Activated CD8-positive, alpha-beta memory T cell treated with anti-CD3 and anti-CD28 coated beads for 1 hour (primary cell): ENCODE measurements at places on chromosomes 5 and 9.

GRCh38 chr5:175671013-175671412, 13.1 kb downstream of the HRH2 start:
- no peak for DNase-seq

DNA sequence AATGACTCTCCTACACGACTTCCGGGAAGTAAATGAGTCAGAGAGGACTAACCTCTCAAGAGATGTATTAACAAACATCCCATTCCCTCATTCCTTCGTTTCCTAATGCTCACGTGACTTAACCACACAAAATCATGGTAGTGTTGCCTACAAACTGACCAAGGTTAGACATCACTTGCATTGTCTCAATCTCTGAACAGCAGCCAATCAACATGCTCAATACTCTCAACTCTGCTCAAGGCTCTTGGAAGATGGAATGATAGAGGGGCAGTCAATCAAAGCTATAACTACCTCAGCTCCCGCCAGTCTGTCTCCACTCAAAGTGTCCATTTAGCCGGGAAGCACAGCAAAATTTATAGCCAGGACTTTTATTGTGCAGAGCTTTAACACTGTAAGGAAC, 143.8 kb upstream of the PIK3R1 start:
- no peak for DNase-seq

DNA sequence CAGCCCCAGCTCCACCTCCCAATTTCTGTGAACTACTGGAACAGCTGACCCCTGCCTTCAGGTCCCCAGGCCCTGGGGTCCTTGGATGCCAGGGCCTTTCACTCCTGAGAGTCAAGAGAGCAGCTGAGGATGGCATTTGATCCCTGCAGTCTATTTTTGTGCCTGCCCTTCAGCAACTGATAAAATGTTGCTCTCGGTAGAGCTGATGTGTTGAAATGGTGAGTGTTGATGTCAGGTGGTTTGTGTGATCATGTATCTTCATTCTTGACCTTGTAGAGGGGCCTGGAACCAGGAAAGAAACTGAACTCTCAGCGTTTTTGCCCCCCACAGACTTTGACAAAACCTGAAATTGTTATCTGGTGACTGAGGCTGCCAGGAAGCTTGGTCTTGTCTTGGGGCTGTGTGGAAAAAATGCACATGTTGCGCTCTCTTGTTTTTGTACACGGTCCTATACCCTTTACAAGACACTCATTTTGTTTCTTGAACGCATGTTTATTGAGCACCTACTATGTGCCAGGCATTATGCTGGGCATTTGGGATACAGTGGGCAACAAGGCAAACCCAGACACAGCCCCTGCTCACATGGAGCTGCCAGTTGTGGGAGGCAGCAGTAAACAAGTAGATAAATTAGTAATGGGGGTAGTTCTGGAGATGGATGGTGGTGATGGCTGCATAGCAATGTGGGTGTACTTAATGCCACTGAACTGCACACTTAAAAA, 78.3 kb downstream of the PPARGC1B start:
- no peak for DNase-seq

GRCh38 chr9:137606734-137607138, 1.2 kb downstream of the ARRDC1 start:
- DNase-seq: no peak

DNA sequence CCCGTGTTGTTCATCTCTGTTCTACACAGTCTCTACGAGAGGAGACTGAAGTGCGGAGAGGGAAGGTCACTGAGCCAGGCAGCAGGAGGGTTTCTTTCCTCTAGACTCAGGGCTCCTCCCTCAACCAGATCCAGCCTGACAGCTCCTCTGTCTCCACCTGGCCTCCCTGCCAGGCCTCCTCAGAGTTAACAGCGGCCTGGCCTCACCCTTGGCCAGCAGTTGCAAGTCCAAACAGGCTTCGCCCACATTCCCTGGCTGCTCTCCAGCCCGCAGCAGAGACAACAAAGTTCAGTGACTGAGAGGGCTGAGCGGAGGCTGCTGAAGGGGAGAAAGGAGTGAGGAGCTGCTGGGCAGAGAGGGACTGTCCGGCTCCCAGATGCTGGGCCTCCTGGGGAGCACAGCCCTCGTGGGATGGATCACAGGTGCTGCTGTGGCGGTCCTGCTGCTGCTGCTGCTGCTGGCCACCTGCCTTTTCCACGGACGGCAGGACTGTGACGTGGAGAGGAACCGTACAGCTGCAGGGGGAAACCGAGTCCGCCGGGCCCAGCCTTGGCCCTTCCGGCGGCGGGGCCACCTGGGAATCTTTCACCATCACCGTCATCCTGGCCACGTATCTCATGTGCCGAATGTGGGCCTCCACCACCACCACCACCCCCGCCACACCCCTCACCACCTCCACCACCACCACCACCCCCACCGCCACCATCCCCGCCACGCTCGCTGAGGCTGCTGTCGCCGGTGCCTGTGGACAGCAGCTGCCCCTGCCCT, at the start of gene HRCT1:
TSS of gene HRCT1 (plus strand) at position 291 of the 768 bp plus-strand sequence. CDS start at position 377, 86 bp downstream.
- no peak for DNase-seq

- no peak for DNase-seq
Observed at GRCh38 chr5:104267320-104268015, 704.9 kb upstream of the NUDT12 start.

GRCh38 chr5:43711496-43711895, 108.5 kb downstream of the NNT start:
- no peak for DNase-seq

- no peak for DNase-seq
Observed at GRCh38 chr5:90424245-90424644, 14.7 kb upstream of the CETN3 start.

- no peak for DNase-seq
Observed at GRCh38 chr9:87080512-87081264, 133.4 kb upstream of the GAS1 start.

DNA sequence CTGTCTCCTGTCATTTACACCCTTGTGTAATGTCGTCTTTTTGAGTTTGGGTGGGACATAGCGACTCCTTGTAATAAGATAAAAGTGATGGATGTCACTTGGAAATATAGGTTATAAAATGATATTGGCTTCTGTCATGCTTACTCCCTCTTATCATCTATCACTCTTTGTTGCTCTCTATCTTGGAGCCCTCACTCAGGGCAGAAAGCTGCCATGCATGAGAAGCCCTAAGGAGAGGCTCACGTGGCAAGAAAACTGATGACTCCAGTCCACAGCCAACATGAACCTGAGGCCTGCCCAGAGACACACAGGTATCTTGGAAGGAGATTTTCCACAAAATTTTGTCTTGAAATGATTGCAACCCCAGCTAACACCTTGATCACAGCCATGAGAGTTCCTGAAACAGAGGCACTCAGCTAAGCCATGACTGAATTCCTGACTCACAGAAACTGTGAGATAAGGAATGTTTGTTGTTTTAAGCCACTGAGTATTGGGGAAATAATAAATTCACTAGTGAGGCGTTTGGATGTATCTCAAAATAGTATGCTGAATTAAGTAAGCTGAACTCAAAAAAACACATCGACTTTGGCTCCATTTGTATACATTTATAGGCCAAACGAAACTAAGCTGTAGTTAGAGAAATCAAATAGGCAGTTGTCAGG, 216.7 kb downstream of the CDH18 start:
- no peak for DNase-seq

- DNase-seq: no peak
Observed at GRCh38 chr5:79076819-79077218, 7.3 kb downstream of the BHMT2 start.

DNA sequence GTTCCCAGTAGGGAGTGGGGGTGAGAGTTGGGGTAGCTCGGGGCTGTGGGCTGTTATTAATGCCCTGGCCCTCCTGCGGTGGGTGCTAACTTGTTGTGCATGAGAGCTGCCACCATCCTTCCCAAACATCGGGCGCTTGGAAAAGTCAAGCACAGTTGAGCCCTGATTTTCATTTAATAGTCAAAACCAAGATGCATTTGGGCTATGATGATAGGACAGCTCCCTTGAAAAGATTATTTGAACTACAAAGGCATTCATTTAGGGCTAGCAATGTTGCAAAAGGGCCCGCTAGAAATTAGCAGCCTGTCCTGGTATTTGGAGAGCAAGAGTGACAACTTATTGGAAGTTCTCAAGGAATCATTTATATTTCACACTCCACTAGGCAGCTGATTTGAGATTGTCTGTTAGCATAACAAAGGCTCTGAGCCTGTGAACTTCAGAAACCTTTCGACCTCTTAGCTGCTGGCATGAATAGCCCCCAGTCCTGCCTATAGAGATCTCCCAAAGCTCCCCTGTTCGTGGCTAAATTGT, 128.2 kb upstream of the TMEM161B start:
- DNase-seq: no peak
